ENCODE measurements at places on chromosomes 5 and 9.

DNA sequence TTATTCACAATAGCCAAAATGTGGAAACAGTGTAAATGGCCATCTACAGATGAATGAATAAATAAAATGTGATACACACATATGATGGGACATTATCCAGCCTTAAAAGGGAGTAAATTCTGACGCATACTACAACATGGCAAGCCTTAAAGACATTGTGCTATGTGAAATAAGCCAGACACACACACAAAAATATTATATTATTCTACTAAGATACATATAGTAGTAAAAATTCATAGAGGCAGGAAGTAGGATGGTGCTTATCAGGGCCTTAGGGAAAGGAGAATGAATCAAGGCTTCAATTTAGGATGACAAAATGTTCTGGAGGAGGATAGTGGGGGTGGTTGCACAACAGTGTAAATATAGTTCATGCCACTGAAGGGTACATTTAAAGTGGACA lies 346.7 kb upstream of the SMARCA2 start:
- DNase-seq: no peak

DNA sequence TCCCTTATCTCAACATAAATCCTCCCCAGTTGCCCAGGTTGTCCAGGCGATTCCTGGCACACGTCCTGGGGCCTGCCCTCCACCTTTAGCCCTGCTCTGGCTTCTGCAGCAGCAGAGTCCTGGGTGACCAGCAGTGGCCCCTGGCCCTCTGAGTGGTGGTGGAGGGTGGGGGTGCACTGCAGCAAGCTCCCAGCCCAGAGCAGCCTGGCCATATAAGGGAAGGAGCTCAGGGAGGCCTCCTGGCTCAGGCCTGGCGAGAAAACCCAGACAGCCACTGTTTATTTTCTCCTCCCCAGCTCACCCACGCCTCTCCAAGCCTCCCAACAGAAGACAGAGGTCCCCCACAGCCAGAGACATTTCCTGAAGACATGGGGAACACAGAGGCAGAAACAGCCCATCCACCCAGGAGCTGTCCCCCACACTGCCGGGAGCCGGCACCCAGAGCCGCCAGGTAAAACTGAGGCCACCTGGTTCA lies 44.7 kb upstream of the IL17B start:
- DNase-seq: no peak

- DNase-seq: no peak
Observed at GRCh38 chr9:119905724-119906123, 536.5 kb upstream of the BRINP1 start.

DNA sequence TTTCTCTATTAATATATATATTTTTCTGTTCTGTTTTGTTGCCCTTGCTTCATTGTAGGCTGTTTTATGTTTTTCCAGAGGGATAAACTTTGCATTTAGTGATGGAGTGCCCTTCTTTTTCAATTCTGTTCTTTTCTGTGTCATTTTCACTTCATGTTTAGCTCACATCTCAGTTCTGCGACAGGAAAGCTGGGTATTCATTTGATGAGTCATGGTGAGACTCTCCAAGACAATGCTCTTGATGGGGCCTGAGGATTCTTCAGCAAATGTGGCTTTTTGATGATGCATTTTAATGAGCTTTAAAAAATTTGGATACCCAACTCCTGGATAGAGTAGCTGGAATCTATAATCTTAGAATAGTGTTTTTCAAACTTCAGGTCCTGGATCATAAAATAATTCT lies 56.5 kb upstream of the SPATA31D4 start:
- no peak for DNase-seq

- no peak for DNase-seq
Observed at GRCh38 chr9:96251451-96251850, 50.5 kb downstream of the HSD17B3 start.
